ENCODE measurements at places on chromosomes 11 and 22.

- ATAC-seq = no peak
Observed at GRCh38 chr11:14539982-14540421, 19.8 kb upstream of the PSMA1 start.

- ATAC-seq = no peak
Observed at GRCh38 chr22:20002128-20002527, 14.5 kb downstream of the ARVCF start.

DNA sequence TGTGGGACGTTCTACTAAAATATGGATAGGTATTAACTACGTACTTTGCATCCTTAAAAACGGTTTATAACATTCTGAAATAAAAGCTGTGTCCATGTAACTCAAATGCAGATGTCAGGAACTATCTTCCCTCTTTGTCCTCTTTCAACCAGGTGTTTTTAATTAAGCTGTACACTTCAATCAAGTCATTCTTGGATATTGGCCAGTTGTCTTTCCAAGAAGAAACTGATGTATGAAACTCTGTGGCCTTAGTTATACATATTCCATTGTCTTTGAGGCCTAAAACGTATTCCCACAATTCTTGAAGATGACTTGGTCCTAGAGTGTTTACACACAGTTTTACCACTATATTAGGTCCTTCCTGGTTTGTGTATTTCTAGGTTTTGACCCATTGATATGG is 249.0 kb upstream of the CNTN5 start:
- ATAC-seq = no peak

DNA sequence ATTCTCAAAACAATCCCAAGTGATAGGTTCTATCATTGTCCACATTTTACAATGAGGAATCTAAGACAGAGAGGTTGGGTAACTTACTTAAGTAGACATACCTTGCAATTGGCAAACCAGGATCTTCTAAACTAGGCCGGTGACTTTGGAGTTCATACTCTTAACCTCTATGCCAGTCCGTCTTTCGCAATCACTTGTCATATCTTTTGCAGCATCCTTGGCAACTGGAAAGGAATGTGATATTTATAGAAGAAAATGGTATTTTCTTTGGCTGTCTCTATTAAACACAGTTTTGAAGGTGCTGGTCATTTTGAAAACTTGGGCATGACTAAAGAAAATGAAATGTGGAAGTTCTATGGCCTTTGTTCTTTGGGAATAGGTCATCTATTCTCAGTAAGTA is 556.5 kb downstream of the NELL1 start:
- no peak for ATAC-seq

DNA sequence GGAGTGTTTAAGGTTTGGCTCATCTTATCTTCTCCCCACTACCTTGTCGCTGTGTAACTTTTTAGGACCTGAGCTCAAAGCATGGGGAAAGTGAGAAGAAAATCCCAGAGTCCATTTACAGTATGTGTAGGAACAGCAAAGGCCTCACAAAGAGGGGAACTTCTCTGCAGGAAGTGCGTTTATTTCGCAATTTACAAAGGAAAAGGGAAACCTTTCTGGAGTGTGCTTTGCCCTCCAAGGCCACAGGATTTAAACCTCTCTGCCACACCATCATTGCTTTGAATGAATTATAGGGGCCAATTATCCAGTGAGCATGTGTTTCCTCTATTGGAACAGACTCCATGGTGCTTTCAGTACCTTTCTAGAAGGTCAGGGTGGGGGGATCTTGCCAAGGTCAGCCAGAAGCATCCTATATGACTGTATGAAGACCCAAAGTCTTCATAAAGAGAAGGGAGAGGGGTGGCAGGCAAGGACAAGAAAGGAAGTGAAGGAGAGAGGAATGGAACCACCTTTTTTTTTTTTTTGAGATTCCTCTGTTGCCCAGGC is 68.1 kb upstream of the LMO2 start:
- ATAC-seq = no peak

GRCh38 chr11:15159085-15159484 is 44.4 kb downstream of the INSC start:
- no peak for ATAC-seq

DNA sequence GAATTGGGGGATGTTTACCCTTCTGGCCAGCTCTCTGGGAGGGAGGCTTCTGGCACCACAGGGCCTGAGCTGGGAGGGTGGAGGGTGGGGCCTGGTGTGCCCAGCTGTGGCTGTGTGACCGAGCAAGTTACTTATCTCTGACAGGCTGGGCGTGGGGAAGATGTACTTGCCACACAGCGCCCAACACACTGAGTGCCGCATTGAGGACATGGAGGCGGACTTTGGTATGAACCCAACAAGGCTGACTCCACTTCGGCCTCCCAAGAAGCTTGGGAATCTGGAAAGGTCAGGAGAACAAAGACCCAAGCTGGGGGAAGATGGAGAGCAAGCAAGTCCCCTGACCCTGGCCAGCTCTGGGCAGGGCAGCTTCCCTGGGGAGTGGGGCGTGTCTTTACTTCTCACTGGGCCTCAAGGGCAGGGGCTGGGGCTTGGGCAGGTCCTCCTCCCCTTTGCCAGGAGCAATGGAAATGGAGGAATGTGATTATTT is 2.4 kb upstream of the MGAT3 start:
- ATAC-seq = no peak

- no peak for ATAC-seq
Observed at GRCh38 chr11:107263844-107264563, 193.6 kb downstream of the CWF19L2 start.

DNA sequence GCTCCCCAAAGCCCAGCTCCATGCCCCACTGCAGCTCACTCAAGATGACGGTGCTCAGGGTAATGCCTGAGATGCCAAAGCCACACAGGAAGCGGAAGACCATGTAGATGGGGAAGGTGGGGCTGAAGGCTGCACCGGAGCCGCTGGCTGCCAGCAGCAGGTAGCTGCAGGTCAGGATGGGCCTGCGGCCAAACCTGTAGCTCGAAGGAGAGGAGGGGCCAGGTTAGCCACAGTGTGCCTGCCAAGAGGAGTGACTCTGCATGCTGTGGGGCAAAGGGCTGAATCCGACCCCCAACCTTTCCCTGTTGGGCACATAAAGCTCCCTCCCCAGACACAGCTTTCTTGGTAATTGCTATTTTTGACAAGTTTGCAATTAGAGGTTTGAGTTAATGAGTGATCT is 14.9 kb upstream of the SLC22A6 start:
- no peak for ATAC-seq

DNA sequence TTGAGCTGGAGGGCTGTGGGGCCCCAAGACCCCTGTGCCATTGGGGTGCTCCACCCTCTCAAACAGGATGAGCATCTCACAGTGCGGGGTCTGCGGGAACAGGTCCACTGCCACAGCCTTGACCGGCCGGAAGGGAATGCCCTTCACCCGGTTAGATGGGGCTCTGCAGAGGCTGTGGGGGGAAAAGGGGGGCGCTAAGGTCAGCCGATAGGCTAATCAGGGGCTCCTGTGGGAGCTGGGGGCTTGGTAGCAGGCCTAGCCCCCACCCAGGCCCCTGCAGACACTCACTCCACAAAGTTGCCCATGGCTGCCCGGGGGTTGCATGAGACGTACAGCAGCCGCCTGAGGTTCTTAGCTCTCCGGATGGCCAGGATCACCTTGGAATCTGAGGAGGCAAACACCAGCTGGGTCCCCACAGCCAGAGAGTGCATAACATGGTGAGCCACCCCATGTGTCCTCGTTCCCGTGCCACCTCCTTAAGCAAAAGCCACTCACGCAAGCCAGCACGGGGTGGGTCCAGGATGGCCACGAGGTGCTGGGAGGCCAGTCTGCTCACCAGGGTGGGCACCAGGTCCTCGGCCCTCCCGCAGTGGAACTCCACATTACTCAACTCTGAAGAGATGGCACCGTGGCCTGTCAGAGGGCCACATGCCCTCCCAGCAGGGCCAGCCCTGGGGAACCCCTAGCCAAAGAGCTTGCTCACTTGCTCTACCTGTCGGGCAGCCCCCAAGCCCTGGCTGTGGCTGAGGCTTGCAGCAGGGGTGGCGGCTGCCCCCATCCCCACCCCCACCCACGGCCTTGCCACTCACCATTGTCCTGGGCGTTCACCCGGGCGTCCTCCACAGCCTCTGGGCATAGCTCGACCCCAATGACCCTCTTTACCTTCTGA is 3.0 kb upstream of the RANBP1 start:
- ATAC-seq = no peak

DNA sequence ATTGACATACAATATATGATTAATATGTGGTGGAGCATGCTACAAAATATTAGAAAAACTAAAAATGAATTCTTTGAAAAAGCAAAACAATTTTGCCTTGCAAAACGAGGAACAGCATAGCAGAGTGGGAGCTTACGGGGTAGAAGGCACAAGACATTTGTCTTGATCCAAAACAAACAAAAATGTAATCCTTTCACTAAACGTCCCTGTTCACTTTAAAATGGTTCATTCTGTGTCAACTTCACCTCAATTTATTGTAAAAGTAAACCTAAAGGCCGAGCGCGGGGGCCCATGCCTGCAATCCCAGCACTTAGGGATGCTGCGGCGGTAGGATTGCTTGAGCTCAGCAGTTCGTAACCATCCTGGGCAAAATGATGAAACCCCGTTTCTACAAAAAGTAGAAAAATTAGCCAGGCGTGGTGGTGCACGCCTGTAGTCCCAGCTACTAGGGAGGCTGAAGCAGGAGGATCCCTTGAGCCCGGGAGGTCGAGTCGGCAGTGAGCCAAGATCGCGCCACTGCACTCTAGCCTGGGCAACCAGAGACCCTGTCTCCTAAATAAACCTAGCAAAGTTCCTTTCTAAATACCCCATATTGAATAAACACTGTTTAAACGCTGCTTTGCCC is 2.0 kb downstream of the PRDM10 start:
- ATAC-seq = no peak

- ATAC-seq = no peak
Observed at GRCh38 chr11:75766443-75767227, 1.9 kb upstream of the DGAT2 start.

GRCh38 chr11:19670030-19670791 is 42.4 kb upstream of the NAV2 start:
- no peak for ATAC-seq

DNA sequence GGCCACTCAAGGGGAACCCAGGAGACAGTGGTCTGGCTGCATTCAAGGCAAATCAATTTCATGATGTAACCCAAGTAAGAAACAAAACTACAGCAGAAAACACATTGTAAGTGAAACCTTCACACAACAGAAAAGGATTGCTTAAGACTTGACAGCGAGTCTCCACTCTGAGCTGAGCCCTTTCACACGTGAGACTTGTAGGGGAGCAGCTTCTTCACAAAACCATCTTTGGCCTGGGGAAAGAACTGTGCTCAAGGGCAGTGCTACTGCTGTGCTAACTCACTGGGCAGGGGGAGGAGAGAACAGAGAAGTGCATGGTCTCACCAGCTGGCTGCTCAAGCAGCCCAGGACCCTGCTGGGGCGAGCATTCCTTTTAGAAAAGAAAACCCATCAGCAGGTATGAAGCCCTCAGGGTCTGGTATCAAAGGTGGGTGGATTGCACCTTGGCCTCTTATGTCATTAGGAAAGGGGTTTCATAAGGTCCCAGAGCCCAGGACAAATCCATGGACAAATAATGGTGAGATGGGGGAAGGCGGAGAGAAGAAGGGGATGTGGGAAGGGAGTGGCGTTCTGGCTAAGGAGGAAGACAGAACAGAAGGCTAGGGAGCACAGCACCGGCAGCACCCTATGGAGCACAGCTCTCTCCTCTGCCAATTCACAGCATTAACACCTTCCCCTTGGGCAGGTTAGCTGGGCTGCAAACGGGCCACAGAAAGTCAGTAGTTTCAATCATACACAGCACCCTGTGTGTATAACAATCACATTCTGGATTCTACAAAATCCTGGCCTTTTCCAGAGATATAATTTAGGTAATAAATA is 20.6 kb upstream of the RAPSN start:
- ATAC-seq = no peak

GRCh38 chr22:19873138-19873959 is 18.7 kb upstream of the GNB1L start:
- no peak for ATAC-seq

DNA sequence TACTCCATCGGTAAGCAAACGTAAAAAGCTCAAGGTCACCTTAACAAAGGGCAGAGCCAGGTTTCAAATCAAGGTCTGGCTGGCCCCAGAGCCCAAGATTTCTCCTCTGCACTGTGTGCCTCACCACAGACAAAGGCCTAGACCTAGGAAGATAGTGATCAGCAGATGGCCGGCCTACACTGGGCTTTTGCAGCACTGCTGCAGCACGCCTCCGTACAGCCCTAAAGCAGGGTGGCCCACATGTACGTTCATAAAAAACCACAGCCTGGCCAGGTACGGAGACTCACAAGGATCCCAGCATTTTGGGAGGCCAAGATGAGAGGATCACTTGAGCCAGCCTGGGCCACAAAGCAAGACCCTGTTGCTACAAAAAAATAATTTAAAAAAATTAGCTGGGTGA is 106.3 kb upstream of the PITPNB start:
- no peak for ATAC-seq

GRCh38 chr11:133649040-133649439 is 116.7 kb upstream of the OPCML start:
- ATAC-seq = no peak

DNA sequence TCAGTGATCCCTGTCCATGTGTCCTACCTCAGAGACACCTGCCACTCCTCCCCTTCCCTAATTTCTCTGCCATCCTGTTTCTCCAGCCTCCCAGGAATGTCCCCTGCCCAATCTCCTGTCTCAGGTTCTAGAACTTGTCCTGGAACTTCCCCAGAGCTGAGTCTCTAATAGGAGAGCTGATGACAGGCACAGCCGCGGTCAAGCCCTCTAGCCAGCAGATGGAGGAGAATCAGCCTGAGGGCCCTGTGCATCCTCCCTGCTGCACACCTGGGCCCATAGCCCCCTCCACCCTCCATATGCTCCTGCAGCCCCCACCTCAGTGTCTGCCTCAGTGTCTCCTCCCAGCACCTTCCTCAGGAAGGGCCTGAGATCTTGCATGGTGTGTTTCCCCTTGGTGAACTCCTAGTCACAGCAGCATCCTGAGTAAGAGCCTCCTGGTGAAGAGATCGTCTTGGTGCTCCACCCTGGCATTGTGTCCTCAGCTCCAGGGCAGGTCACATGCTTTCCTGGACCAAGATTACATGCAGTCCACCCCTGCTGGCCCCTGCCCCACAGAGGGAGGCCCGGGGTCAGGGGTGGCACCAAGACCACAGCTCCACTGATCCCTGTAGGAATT is 43.9 kb upstream of the VPREB1 start:
- ATAC-seq = no peak

DNA sequence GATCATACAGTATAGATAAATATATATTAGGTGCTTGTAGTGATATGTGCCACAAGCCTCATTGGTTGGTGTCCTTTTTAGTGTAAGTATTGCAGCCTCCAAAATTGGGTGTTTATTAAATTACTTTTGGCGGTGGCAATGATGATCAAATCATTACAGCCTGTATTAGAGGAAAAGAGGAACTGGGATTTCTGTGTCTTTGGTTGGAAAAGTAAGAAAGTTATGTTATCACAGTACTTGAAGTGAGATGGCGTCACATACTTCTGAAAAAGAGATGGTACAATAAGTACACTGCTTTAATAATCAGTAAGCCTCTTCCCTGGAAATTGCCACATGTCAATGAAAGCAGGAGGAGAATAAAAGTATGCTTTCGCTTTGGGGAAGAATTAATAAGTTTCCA is 523 bp upstream of the MPZL3 start:
- ATAC-seq = no peak

- ATAC-seq = peak; percentile 16
Observed at GRCh38 chr11:110297726-110298300, 1.4 kb upstream of the RDX start.

GRCh38 chr11:17718510-17718962 is 835 bp upstream of the MYOD1 start:
- no peak for ATAC-seq

GRCh38 chr11:130397780-130398179 is 30.6 kb downstream of the ADAMTS8 start:
- no peak for ATAC-seq

Measured in activated CD4-positive, CD25-positive, alpha-beta regulatory T cell treated with anti-CD3 and anti-CD28 coated beads, Interleukin-2, amount 50 U/mL, for 24 hours (primary cell).